NCI-H2171 treated with DMSO at 0.1 percent for 48 hours (cell line): ENCODE measurements at places on chromosomes 2 and 18.

- no peak for DNase-seq
Observed at GRCh38 chr18:76953156-76953555, 130.8 kb downstream of the ZNF236 start.

GRCh38 chr18:8140841-8141501, 468.3 kb upstream of the RAB12 start:
- DNase-seq: no peak

GRCh38 chr18:9697121-9697520, 11.0 kb upstream of the RAB31 start:
- no peak for DNase-seq

GRCh38 chr18:9638886-9639285, 24.5 kb upstream of the PPP4R1 start:
- peak; percentile 94 for DNase-seq

- no peak for DNase-seq
Observed at GRCh38 chr2:230636684-230637271, 75.9 kb upstream of the CAB39 start.

DNA sequence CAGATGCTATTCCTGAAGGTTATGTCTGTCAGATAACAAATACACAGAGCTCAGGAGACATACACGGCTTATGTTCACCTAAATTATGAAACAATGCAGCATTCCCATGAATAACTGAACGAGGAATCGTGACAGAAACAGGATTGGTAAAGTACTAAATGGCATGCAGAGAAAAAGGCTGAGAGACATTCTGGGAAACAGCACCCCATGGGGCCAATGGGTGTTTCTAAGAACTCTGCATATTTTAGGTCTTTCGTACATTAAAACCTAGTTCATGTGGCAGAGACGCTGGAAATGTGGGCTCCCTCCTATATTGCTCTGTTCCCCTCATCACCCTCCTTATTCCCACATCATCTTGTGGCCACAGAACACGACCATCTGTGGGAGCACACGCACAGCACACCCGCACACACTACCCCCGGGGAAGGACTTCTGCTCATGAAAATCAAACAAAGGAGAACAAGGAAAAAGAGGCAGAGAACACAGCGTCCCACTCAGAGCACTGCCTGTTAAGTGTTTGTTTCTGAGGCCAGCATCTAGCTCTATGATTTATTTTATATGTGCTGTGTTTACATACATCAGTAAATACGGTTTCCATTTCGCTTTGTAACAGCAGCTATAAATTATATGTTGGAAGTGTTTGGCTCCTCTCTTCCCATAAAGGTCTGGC, 143.6 kb downstream of the AFF3 start:
- no peak for DNase-seq

DNA sequence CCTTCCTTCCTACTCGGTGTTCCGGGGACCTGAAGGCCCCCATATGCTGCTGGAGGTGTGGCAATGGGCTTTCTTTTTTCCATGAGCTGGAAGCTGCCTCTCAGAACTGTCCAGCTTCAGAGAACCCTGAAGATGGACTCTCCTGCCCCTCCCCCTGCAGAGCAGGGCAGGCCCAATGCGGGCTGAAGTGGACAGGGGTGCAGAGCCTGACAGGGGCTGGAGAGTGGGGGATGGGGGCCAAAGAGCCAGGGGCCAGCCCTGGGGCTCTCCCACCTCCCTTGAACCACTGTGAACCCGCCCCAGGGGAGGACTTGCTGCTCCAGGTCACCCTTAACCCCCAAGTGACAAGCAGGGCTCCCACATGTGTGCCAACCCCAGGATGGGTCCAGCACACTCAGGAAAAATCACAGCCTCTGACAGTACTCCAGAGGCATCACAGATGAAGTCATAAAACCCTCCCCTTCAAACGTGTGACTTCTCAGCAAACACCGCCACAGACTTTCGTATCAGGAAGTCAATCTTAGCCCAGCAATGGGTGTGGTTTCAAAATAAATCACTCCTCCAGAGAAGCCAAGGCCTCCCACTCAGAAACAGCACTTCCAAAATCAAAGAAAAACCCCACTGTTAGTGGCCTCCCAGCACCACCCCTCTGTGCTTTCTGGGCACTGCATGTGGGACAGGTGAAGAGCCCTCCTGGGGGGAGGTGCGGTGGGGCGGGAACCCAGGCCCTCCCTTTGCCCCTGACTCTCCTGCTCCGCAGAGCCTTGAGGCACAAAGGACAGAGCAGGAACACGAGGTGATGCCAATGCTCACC, 135.8 kb downstream of the HDAC4 start:
- no peak for DNase-seq

DNA sequence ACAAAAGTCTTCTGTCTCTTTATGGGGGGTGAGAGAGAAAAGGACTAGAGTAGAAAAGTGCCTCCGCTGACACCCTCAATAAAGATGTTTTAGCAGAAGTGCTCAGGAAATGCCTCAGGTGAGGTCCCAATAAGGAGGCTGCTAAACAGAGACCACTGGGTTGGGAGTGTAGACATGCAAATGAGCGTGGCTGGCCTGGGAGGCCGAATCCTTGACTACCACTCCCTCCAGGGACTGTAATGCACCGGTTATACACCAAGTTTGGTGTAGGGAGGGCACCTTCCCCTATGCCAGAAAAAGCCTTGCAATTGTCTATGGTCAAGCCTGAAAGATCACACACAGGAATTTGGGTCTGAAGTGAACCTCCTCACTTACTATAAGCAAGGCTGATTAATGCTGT, 1.8 kb downstream of the TMX3 start:
- no peak for DNase-seq
